ENCODE measurements at places on chromosomes 4 and X.

DNA sequence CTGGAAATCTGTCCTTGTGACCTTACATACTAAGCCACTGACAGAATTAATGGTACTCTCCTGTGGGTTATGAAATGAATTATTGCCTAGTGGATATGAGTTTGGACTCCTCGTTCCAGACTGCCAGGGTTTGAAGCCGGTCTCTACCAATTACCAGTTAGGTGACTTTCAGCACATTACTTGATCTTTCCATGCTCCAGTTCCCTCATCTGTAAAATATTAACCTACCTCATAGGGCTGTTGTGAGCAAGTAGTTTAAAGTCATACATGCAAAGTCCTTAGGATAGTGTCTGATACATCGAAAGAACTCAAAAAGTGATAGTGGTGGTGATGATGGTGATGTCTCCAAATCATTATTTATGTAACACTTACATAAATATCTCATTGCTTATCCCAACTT lies 373.5 kb upstream of the ARX start:
- no peak for DNase-seq

GRCh38 chr4:74516303-74516702 lies 71.4 kb downstream of the AREG start:
- DNase-seq: no peak

DNA sequence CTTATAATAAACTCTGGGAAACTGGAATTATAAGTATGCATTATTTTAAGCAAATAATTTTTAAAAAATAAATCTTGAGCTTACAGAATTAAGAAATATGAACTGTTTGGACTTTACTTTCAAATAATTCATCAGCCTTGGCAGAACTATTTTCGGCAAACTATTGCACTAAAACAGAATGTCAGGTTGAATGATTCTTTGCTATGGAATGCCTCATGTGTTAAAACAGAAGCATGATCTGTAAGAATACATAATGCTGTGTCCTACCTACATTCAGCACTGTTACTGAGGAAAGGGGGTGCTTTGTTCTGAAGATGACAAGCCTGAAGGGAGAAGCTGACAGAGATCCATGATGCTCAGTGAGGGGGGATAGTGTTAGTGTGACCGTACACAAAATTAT lies 55.6 kb upstream of the EXOC1L start:
- no peak for DNase-seq

DNA sequence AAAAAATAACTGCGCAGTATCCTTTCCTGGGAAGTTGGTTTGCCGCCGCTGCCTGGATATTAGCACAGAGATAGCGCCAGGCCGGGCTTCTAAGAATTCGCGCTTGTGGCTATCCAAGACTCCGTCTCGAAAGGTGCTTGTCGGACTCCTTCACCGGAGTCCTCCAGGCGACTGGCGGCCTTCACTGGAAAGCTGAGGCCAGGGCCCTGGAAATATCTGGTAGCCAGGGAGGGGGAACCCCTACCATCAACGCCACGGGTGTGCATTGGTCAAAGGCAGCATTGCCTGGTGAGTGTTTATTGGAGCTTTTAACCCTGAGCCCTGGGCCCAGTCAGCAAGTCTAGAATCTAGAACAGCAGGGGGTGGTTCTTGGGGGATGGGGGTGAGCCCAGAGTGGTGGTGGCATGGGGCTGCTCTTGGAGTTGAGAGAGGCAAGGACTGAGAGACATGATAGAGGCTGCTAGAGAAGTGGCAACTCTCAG lies 577 bp upstream of the PIM2 start:
- no peak for DNase-seq

DNA sequence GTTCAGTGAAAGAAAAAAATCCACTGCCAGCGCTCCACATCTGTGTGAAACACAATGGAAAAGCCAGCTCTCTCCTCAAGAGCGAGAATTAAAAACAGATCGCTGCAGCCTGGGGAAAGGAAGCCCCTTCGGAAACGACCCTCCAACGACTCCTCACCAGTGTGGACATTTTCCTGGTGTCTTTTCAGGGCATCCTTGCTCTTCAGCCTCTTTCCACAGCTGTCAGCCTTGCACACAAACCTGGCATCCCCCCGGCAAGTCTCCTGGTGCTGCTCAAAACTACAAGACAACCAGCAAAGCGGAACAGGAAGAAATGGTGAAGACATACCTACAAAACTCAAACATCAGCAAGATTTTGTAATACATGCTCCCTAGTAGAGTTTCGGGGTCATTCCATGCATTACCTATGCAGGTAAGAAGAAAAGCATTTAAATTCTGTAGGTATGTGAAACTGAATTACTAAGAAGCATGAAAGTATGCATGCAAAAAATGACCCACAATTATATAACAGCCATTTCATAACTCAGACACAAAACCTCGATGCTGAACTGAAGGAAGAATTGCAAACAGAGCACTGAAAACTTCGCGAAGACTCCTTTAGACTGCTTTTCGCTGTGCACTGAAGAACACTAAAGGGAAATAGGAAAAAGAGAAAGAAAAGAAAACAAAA lies 106.1 kb downstream of the PRDM5 start:
- DNase-seq: no peak

Measured in fibroblast of skin of scalp (primary cell).